ENCODE measurements at places on chromosomes 5 and 9.

DNA sequence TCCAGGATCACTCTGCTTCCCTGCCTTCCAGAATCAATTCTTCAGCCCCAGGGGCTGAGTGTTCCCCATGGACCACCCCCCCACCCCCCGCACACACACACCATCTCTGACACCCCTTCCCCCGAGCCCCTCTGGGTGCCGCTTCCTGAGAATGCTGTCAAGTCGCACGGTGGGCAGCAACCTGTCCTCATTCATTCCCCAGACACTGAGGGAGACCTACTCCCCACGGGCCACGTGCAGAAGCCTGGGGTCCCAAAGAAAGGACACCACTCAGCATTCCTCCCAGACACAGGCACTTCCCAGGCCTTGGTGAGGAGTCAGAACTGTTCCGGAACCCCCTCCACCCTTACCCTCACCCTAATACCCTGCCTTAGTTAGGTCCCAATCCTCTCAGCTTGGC, 12.8 kb downstream of the CPLX2 start:
- DNase-seq: no peak

- peak; percentile 80 for DNase-seq
These were observed 574.7 kb upstream of the MEF2C start for GRCh38 chr5:89457411-89458331.

DNA sequence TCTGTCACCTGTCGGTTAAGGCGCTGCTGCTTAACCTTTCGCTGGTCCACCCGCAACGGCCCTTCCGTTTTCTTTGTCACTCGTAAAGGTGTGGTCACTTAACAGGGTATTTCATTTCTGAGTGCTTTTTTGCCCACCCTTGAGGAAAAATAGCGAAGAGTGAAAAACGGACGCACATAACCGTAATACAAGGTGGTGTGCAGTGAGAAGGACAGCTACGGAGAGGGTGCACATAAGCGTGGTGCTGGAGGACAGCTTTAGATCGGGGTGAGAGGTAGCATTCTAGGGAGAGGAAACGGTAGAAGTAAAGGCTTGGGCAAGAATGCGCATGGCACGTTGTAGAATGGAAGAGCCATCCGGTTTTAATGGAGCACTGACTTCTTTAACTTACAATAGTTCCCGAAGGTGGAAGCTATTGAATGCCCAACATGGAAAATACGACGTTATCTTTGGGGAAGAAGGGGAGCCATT, 761 bp downstream of the CCT5 start:
- peak; percentile 39 for DNase-seq

- DNase-seq: peak; percentile 65
These were observed 20.4 kb downstream of the ANKS6 start for GRCh38 chr9:98775831-98776441.

- peak; percentile 96 for DNase-seq
These were observed 75.4 kb upstream of the CDKN2B start for GRCh38 chr9:22084336-22085035.

DNA sequence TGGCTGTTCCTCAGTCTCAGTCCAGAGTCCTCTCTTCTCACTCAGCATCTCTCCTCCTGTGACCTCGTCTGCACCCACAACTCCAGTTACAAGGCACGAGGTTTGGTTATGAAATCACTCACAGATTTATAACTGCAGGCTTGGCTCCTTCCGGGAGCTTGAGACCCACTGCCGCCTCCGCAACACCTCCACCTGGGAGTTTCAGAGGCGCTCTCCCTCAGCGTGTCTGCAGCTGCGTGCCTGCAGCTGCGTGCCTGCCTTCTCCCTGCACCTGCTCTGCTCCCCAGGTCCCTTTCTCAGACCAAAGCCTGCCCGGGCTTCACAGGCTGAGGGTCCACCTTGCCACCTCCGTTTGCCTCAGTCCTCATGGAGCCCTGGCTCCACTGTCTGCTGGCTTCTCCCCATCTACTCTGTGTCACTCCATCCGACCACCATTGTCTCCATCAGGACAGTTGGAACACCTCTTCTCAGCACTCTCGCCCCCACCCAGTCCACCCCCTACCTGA, 51.5 kb downstream of the HRH2 start:
- DNase-seq: no peak

DNA sequence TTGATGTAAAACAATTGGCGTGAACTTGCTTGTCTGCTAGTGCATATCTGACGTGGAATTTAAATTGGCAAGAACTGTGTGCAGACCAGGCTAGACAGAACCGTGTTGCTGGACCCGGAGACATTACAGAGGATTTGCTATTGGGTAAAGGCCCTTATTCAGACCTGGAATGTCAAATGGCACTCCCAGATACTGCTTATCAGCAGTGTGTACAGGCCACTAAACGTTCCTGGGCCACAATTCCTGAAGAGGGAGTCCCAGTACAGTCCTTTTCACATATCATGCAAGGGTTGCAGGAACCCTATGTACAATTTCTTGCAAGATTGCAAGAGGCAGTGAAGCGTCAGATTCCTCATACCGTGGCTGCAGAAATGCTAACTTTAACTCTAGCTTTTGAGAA, 13.5 kb upstream of the MCCC2 start:
- DNase-seq: no peak

DNA sequence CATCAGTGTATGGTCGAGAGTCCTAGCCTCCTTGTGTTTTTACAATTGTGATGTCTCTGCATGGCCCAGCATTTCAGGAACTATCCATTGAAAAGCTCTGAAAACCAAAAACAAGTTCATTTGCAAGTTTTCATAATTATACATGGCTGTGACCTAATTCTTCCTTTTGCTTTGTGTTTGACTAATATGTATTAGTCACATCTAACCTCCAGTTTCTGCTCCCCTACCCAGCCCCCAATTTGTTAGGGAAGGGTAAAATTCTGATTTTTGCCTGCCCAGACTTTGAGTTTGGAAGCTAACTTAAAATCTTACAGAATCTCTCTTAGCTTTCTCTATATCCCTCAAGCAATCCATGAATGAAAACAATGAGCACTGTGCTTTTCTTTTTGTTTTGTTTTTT, 128.2 kb upstream of the SEMA6A start:
- peak; percentile 45 for DNase-seq

GRCh38 chr5:87081016-87081415, 186.7 kb upstream of the RASA1 start:
- no peak for DNase-seq

DNA sequence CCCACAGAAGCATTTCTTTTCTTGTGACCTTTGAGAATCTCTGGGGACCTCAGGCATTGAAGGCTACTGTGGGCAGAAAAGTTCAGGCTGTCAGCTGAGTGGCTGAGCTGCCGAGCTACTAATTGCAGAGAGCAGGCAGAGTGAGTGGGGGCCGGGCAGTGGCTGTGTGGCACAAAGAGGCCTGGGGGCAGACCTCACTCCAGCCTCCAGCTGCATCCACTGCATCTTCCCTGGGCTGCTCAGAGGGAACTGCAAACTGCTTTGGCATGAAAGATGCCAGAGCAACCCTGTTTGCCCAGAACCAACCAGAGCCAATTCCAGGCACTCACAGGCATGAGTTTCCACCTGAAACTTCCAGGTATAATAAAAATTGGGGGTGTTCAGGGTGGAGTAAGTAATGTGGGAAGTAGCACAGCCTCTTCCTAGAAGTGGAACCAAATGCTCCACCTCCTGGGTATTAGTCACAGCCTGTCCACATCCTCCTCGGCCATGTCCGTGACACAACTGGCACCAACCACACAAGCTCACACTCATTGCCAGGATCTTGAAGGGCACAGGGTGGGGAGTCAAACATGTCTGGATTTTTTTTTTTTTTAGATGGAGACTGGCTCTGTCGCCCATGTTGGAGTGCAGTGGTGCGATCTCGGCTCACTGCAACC, 548.9 kb downstream of the BNC2 start:
- DNase-seq: peak; percentile 47

DNA sequence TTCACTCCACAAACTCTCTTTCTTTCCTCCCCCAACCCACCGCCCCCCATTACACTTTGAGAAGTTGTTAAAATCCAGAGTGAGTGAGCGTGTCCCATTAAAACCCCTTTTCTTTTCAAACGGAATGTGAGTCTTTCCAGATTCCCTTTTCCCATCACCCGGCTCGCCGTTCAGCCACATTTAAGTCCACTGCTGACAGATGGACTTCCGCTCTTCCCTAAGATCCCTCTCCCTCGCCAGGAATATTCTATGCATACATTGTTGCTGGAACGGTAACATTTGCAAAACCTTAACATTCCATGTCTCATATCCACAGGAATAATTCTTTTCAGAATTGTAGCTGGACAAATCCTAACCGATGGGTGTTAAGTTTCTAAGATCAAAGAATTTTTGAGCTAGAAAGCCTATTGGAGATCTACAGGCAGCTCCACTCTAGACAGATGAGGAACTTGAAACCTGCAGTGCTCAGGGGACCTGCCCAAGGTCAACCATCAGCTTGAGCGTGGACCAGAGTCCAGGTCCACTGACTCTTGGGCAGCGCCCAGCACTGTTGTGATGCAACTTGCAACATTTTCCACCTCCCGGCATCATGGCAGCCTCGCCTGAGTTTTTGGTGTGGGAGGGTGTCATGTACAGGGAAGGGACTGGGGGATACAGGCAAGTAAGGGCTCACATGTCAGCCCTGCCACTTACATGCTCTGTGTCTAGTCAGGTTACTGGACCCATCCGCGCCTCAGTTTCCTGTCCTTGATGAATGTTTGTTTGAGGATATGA, 500.1 kb downstream of the CCDC171 start:
- no peak for DNase-seq

DNA sequence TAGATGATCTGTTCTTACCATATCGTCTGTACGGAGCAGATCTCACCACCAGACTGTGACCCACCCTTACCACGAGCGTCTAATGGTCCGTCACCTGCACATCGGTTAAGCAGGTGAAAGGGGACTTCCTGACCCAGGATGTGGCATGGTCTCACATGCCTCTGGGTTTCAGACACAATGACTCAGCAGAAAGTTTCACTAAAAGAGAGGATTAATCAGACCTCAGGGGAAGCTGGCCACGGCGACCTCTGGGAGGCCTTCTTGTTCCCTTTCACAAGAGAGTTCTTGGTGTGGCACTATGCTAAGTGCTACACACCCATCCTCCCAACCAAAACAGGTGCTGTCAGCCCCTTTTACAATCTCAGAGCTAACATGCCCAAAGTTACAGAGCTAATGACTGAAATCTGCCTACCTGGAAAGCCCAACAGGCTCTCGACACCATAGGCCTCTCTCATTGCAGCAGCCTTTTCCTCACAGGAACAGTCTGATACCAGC, 41.6 kb downstream of the ADAMTS12 start:
- DNase-seq: peak; percentile 24

GRCh38 chr5:142325725-142326479, 1.1 kb upstream of the SPRY4 start:
- DNase-seq: peak; percentile 68

DNA sequence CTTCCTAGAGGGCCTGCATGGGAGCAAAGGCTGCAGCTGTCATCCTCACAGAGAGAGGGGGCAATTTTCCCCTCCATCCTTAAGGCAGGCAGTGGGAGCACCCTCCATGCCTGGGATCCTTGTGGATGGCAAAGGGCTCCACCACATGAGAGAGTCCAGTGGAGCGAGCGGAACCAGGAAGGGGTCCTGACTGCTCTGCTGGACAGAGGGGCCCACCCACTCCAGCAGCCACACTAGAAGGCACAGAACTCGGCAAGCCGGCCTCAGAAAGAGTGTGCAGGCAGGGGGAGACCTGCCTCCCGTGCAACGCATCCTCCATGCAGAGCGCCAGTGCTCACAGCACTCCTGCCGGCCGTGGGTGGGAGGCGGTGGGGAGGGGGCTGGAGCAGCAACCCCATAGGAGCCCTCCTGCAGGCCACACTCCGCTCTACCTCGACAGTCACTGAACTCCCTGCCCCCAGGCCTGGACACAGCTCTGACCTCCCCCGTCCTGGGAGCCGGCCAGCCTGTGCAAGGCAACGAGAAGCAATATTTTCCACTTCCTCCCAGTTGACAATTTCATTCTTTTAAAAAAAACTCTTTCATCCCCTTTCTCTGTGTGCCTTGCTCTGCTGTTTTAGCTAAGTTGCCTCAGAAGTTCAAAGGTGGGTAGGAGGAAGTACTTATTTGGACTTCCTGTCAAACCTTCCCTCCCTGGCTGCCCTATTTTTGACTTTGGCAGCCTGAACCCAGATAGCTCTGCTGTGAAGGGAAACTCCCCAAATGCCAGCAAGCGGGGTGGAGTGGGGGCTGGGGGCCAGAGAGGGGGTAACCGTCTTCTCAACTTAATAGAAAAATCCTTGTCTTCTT, 5.3 kb upstream of the LCP2 start:
- no peak for DNase-seq

DNA sequence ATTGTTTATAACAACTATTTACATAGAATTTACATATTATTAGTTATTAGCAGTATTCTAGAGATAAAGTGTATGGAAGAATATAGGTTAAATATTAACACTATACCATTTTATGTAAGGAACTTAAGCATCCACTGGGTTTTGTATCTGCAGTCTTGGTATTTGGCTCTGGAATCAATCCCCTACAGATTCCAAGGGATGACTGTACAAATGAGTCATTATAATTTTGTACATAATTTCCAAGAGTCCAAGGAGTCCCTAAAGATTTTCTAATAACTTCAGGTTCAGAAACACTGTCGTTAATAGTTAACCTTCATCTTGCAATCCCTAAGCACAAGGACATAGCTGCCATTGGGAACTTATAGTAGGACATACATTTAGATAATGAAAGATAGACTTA, 254.8 kb upstream of the PDE4D start:
- DNase-seq: peak; percentile 10

GRCh38 chr5:66143473-66144073, 527 bp upstream of the SREK1 start:
- no peak for DNase-seq

- peak; percentile 15 for DNase-seq
These were observed 290.2 kb upstream of the POU5F2 start for GRCh38 chr5:94031631-94032030.

GRCh38 chr5:88545338-88545737, 276.7 kb upstream of the TMEM161B start:
- no peak for DNase-seq

DNA sequence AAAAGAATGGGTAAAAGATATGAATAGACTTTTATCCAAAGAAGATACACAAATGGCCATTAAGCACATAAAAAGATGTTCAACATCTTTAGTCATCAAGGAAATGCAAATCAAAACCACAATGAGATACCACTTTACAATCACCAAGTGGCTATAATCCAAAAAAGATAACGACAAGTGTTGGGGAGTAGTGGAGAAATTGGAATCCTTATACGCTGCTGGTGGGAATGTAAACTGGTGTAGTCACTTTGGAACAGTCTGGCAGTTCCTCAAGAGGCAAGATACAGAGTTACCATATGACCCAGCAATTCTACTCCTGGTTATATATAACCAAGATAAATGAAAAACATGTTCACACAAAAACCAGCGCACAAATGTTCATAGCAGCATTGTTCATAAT, 234.9 kb downstream of the SPATA31D1 start:
- DNase-seq: no peak

DNA sequence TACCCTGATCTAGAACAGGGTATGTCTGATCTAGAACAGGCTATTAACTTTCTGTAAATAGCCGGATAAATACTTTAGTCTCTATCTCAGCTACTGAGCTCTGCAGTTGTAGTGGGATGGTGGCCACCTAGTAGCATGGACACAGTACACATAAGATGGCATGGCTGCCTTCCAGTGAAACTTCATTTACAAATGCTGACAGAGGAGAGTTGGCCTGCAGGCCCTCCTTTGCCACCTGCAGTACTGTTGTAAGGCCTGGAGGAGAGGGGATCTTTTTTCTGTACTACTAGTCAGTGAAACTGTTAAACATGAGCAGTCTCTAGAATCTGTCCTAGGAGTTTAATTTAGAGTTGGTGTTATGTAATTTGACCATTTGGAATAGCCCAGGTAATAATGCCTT, 86.0 kb downstream of the TRIO start:
- no peak for DNase-seq
